ENCODE measurements at places on chromosomes 13 and 19.

DNA sequence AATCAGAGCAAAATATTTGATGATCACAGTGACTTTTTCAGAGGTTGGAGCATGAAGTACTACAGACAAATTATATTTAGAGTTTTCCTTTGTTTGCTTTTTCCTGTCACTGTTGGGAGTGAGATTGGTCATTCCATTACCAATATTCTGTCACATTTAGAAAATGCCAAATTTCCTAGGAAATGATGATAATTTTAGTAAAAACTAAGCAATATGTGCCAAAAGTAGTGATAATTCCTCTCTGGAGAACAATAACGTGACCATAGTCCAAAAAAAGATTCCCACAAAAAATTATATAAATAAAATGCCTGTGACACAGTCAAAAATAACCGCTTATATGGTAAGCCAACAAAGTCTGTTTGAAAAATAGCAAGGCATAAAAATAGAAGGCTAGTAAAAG is 2719.4 kb downstream of the PCDH9 start:
- DNase-seq: no peak

DNA sequence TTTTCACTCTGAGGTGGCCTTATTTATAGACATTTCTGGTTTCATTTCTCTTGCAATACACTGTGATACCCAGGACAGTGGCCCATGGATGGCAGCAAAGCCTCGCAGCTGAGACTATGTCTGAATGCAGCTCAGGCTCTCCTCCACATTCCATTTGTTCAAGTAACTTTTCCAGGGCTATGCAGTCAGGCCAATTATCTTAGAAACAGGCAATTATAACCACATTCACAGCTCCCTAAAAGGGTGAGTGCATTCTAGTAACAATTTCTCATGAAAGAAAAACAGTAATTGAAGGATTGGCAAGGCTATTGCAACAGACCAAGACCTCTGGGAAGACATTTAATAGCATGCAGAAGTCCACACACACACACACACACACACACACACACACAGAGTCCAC is 264.0 kb downstream of the TBC1D4 start:
- no peak for DNase-seq

- no peak for DNase-seq
Measured at GRCh38 chr19:28887920-28888618, 324.9 kb downstream of the UQCRFS1 start.

DNA sequence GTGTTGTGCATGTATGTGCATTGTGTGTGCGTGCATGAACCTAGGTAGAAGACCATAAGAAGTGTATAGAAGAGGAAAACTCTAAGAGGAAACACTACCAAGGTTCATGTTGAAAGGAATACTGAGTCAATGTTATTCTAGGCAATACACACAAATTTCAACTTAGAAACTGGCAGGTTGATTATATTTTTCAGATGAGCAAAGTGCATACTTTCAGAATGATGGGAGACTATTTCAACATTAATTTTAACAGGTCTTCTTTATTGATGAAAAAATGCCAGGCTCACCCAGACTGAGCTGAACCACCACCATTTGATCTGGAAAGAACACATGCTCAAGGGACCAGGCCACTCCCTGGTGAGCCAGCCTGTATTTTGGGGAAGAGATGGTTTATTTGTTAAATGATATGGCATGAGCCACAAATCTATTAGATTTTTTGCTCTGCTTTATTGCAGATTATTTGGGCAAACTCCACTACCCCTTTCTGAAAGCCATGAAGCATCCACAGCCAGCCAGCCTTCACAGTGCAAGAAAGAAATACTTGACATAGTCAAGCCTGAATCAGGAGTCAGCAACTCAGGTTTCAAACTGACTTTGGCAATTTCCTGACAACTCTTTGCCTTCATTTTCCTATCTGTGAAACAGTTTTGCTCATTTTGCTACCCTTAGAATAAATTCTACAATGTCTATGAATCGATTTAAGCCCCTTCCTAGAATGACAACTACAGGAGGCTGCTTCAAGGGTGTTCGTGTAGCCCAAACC is 368.9 kb downstream of the COG6 start:
- DNase-seq: no peak
